HEK293T (cell line): ENCODE measurements at places on chromosomes 11 and 22.
A peak's percentile ranks its signal among the peaks of the same experiment; 100 is the strongest.

- DNase-seq: no peak
Observed at GRCh38 chr11:1450949-1451710, 35.4 kb downstream of the MOB2 start.

- DNase-seq: no peak
Observed at GRCh38 chr11:29353833-29354232, 663.0 kb downstream of the KCNA4 start.

DNA sequence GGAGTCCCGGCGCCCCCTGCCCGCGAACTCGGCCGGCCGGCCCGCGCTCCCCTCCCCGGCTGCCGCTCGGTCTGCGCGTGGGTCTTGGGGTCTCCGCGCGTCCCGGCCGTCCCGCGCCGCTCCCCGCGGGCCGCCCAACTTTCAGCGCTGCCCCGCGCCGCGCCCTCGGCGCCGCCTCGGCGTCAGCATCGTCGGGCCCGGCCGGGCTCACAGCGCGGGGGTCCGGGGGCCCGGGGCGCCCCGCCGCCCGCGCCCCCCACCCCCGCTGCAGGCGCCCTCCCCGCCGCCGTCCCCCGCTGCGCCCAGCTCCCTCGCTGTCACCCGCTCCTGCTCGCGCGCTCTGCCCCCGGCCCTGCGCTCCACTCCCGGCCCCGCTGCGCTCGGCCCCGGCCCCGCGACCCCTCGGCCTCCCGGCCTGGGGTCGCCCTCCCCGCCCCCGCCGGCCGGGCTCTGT, at the start of gene KCNJ4:
Gene KCNJ4, minus strand, starts transcription at position 124 of the 454 bp plus-strand sequence. CDS start 27,067 bp downstream, outside the sequence.
- no peak for DNase-seq

DNA sequence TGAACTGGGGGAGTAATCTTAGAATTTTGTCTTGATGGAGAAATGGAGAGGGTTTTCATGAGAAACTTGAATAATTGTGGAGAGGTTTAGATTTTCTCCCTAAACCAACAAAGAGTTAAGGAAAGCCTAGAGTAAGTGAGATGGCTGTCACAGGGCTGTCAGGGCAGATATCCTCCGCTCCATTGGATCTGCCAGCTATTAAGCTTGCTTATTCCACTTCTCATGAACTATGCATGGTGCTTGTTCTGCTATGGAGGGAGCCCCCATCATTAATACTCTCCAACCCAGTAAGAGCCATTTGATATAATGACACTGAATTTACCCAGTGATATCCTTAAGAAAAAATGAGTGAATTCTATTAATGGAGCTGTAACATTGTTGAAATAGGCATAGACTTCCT, 342.8 kb upstream of the MTNR1B start:
- no peak for DNase-seq

- DNase-seq: no peak
Observed at GRCh38 chr11:23924226-23924625, 572.6 kb upstream of the LUZP2 start.

DNA sequence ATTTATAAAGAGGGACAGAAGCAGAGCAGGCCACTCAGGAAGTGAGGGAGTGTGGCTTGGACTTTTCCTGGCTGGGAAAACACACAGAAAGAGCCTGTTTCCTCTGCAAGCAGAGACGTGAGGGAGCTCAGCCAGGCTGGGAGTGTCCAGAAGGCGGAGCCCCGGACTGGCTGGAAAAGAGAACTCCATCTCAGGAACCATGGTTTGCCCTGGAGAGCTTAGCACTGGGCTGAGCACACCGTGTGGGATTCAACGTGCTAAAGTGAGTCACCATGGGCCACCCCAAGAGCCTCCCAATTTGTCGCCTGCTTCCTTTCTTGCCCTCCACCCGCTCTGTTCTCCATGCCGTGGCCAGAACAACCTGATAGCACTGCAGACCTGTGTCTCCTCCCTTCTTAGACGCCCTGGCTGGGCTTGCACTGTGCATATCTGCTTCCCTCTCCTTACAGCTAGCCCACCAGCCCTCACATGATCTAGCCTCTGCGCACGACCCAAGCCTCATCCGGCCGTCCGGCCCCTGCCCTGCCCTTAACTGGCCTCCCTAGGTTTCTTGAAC, 51.8 kb downstream of the GALNT18 start:
- no peak for DNase-seq

GRCh38 chr11:77748266-77748665, 72.3 kb downstream of the RSF1 start:
- no peak for DNase-seq

GRCh38 chr11:72813740-72814285, 398 bp upstream of the ATG16L2 start:
- DNase-seq: peak; percentile 71

GRCh38 chr22:40183029-40183581, 5.4 kb downstream of the TNRC6B start:
- no peak for DNase-seq

DNA sequence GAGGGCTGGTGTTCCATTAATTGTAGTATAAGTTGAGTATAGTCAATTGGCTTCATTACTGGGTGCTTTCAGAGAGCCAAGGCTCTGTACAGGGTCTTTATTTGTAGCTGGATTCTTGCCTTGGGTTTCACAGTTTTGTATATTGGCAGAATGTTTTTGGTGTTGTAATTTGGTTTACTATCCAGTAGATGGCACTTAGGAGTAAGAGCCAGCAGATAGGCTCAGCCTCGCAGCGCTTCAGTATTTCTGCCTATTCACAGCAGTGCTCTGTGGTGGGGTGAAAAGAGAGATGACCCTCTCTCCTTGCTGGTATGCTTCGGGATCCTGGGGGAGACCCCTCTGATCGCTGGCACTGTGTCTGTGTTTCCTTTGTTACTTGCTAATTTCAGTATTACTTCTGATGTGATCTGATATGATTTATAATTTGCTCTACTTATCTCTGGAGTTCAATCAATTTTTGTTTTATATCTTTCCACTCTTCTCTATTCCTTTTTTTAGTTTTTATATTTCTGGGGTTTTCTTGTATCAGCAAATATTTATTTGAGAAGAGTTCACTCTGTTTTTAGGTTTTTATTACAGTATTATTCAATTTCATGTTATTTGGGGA, 52.2 kb downstream of the ANO5 start:
- peak; percentile 54 for DNase-seq

GRCh38 chr22:22856364-22856763, 31.3 kb upstream of the IGLL5 start:
- DNase-seq: no peak

DNA sequence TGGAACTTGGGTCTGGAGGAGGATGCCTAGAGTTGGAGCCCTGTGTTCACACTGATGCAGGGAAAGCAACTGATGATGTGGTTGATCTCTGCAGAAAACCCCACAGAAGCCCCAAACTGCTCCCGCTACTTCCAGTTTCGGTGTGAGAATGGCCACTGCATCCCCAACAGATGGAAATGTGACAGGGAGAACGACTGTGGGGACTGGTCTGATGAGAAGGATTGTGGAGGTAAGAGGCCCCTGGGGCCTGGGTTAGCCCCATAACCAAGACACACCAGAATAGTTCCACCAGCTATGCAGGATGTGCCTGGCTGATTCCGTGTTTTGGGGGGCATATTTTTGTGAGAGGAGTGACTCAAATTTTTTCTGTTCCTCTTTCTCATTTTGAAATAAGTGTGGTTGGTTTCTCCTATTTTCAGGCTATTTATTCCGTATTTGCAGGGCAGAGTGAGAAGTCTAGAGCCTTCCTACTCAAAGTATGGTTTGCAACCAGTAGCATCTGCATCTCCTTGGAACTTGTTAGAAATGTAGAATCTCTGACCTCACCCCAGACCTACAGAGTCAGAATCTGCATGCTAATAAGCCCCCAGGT, 137.3 kb upstream of the SORL1-AS1 start:
- DNase-seq: no peak

DNA sequence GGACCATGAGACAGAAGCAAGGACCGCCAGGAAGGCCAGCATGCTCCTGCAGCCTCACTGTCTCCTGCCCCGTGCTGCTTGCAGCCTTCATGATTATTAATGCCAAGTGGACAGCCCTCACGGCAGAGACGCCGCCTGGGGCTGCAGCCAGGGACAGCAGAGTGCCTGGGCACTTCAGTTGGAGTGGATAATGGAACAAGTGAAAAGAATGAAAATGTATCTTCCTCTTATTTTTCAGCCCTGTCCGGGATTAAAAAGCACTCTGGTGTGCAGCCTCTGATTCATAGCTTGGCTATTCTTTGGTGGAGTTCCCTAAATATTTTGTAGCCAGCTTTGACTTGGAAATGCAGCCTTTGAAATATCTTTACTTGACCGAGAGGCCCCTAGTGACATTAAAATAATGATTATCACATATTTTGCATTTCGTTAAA, 1404.2 kb downstream of the BRD1 start:
- DNase-seq: no peak

DNA sequence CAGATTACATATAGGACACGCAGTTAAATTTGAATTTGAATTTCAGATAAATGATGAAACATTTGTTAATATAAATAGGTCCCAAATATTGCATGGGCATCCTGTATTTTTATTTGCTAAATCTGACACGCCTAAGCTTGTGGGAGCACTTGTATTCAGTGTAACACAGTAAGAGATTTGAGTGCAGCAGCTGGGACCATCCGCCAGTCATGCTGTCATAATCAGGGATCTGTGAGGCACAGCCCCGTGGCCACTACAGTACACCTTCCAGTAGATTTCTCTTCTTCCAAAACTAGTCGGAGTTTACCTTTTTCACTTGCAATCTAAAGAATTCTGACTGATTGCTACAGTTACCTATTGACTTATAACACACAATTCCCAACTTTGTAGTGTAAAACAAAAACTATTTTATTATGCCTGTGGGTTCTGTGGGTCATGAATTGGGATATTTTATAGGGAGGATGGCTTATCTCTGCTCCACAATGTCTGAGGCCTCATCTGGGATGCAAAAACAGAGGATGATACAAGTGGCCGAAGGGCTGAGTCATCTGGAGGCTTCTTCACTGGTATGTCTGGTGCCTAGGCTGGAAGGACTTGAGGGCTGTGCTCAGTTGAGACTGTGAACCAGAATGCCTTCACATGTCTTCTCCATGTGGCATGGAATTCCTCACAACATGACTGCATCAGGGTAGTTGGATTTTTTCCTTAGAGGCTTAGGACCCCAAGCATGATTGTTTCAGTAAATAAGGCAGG, 74.1 kb downstream of the PRSS23 start:
- no peak for DNase-seq

GRCh38 chr11:69868006-69868810, 49.0 kb upstream of the FGF3 start:
- DNase-seq: no peak

GRCh38 chr11:121515335-121515671, 62.5 kb upstream of the SORL1-AS1 start:
- no peak for DNase-seq

- DNase-seq: no peak
Observed at GRCh38 chr22:48757985-48758561, 1069.6 kb downstream of the BRD1 start.

GRCh38 chr11:45045683-45046471, 95.2 kb upstream of the TP53I11 start:
- DNase-seq: no peak

- no peak for DNase-seq
Observed at GRCh38 chr11:16421826-16422225, 65.5 kb upstream of the SOX6 start.

DNA sequence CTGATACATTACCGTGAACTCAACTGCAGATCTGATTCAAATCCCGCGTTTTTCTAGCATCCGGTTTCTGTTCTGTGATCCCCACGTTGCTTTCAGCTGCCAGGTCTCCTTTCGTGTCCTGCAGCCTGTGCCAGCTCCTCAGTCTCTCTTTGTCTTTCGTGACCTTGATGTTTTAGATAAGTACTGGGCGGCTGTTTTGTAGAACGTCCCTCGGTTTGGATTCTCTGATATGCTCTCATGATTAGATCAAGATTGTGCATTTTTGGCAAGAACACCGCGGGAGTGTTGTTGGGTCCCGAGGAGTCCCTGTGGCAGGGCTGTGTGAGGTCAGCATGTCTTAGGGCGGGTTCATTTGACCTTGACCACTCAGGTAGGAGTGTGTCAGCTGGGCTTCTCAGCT, 38.6 kb downstream of the KCNQ1 start:
- peak; percentile 5 for DNase-seq

GRCh38 chr11:18650859-18651557, 16.9 kb upstream of the SPTY2D1 start:
- peak; percentile 71 for DNase-seq

GRCh38 chr11:110463153-110463552, 33.4 kb downstream of the FDX1 start:
- DNase-seq: peak; percentile 33

DNA sequence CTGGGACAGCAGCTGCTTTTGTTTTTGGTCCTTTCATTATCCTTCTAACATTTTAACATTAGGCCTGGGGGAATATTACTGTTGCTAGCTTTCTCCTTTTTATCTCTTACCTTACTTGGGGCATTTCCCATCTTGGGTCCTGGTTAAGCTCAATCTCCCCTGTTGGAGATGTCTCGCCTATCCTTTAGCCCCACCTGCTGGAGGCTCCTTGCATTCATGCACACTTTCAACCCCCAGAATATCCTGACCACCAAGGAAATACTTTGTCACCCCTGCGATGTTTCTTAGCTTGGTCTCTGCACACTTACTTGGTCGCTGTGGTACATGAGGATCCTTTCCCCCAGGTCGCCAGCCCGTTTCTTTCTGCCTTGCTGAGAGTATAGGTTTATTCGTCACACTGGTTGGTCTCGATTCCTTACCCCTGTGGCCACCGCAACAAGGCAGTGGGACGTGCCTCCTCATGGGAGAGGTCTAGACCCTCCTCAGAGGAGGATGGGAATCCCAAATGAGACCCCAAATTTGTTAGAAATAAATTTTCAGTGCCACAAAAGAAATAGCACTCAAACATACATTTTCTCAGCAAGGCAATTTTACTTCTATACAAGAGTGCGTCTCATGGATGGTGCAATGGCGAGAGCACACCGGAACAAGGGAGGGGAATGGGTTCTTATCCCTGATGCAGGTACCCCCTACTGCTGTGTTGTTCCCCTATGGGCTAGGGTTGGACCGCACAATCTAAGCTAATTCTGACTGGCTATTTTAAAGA, 5.4 kb upstream of the TXN2 start:
- DNase-seq: peak; percentile 49
